BJ (cell line): ENCODE measurements at places on chromosomes 2 and 18. TPM values are rescaled to one million over a fixed set of nuclear protein-coding genes. Genes with fewer than 3 reads are reported as not detected.

Gene GMCL1
- 2.1 and 4.0 TPM in 2 replicates for polyA plus RNA-seq

DNA sequence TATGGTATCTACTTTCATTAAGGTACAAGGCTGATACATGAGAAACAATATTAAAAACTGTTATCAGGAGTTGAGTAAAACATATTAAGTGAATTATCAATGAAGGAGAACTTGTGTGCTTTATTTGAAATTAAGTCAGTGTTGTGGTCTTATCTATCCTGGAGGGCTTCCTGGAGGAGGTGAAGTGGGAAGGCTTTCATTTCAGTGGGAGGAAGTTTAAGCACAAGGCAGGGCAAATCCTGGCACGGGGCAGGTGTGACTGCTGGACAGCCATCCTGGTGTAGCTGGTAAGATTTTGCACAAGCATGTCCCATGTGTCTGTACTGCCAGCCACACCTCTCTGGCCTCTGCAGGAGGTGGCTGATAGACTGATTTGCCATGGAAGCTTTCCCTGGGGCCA is 159.7 kb upstream of the SKOR2 start:
- DNase-seq: no peak

GRCh38 chr2:241893265-241893664 is 23.7 kb downstream of the RTP5 start:
- DNase-seq: no peak

- DNase-seq: no peak
These were observed 74.2 kb downstream of the NCAPH start for GRCh38 chr2:96409820-96410164.

GRCh38 chr2:186399082-186399644 is 86.9 kb upstream of the ZC3H15 start:
- no peak for DNase-seq
